ENCODE measurements at places on chromosomes 3 and 15. TPM values are rescaled to one million over a fixed set of nuclear protein-coding genes. Genes with fewer than 3 reads are reported as not detected.

The FSTL1 gene
- 690 TPM for total RNA-seq

The SEMA6D gene
- 5.9 TPM for total RNA-seq

The CHST13 gene
- not detected for total RNA-seq

The C15orf62 gene
- total RNA-seq, result 0.53 TPM

The IQCH gene
- total RNA-seq, result 1.4 TPM

The SETD2 gene
- total RNA-seq, result 30.7 TPM

The ILDR1 gene
- total RNA-seq, result not detected

The INSYN1 gene
- total RNA-seq, result 0.26 TPM

The SLC22A13 gene
- 0.18 TPM for total RNA-seq

The SPG11 gene
- 54.8 TPM for total RNA-seq

The LRTM1 gene
- total RNA-seq, result not detected

The GUCA1C gene
- not detected for total RNA-seq

The C2CD4B gene
- total RNA-seq, result 9.2 TPM

The TTLL13 gene
- 0.04 TPM for total RNA-seq

The AGBL1 gene
- total RNA-seq, result not detected

The SLC6A6 gene
- total RNA-seq, result 28.8 TPM

The SERF2 gene
- total RNA-seq, result 369 TPM

The TF gene
- total RNA-seq, result 0.18 TPM

The C15orf40 gene
- 17.5 TPM for total RNA-seq

The CTXND1 gene
- total RNA-seq, result not detected

The SPESP1 gene
- 4.0 TPM for total RNA-seq

The AADACL2 gene
- total RNA-seq, result not detected

The CTXN2 gene
- under 0.01 TPM for total RNA-seq

The CASR gene
- total RNA-seq, result not detected

The PIK3CB gene
- total RNA-seq, result 16.5 TPM

The CYP19A1 gene
- total RNA-seq, result not detected

The CLDN11 gene
- total RNA-seq, result 227 TPM
